ENCODE measurements at places on chromosomes 6 and 20. TPM values are rescaled to one million over a fixed set of nuclear protein-coding genes. Genes with fewer than 3 reads are reported as not detected.

Gene SGK1
- 120 TPM for total RNA-seq

Gene MLN
- not detected for total RNA-seq

Gene EMILIN3
- total RNA-seq, result 0.11 TPM

Gene EYS
- total RNA-seq, result not detected

GRCh38 chr6:134830194-134830593 lies 119.7 kb downstream of the ALDH8A1 start:
- no peaks in the 10 kb centered on the region for H3K27me3 ChIP-seq
- DNase-seq, result no peak
- H3K4me1 ChIP-seq, result no peaks in the 10 kb centered on the region

GRCh38 chr6:39843305-39844020 lies 51.3 kb downstream of the DAAM2 start:
- no peaks in the 10 kb centered on the region for H3K4me1 ChIP-seq
- H3K27ac ChIP-seq, result no peak overlapping the region
- no peaks in the 10 kb centered on the region for H3K27me3 ChIP-seq
- no peak overlapping the region for H3K4me3 ChIP-seq

- H3K27me3 ChIP-seq, result no peaks in the 10 kb centered on the region
- no peak overlapping the region for H3K27ac ChIP-seq
- no peak for DNase-seq
- no peak overlapping the region for H3K4me3 ChIP-seq
- H3K36me3 ChIP-seq, result no peaks in the 10 kb centered on the region
These were observed 215.2 kb upstream of the ARID1B start for GRCh38 chr6:156562019-156562418.

DNA sequence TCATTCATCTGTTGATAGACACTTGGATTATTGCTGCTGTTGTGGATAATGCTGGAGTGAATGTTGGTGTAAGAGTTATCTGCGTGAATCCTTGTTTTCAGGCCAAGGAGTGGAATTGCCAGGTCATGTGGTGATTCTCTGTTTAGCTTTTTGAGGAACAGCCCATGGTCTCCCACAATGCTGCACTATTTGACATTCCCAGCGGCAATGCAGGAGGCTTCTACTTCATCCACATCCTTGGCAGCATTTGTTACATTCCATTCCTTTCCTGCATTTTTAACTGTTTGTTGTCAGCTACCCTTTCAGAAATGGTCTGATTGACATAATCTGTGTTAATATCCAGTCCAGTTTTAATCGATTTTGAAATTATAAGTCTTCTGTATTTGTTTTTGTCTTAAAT lies 51.7 kb upstream of the CLDN20 start:
- H3K4me3 ChIP-seq, result no peak overlapping the region
- H3K27me3 ChIP-seq, result peaks cover 2% of the 10 kb centered on the region
- H3K27ac ChIP-seq, result no peak overlapping the region
- DNase-seq, result no peak
- H3K4me1 ChIP-seq, result no peaks in the 10 kb centered on the region

Gene NEURL2
- total RNA-seq, result 1.5 TPM

Gene RIMS1
- total RNA-seq, result not detected

- H3K4me3 ChIP-seq, result no peak overlapping the region
- H3K27me3 ChIP-seq, result peaks cover 11% of the 10 kb centered on the region
- DNase-seq, result no peak
These were observed 32.5 kb upstream of the MAS1L start for GRCh38 chr6:29520232-29520631.

GRCh38 chr20:23130622-23131140 lies 44.6 kb upstream of the CD93 start:
- no peak for DNase-seq
- no peaks in the 10 kb centered on the region for H3K27me3 ChIP-seq
- no peak overlapping the region for H3K4me3 ChIP-seq
- peaks cover 24% of the 10 kb centered on the region for H3K4me1 ChIP-seq
- no peak overlapping the region for H3K27ac ChIP-seq
- H3K36me3 ChIP-seq, result no peaks in the 10 kb centered on the region

GRCh38 chr20:3710011-3710466 lies 2.4 kb downstream of the SIGLEC1 start:
- no peaks in the 10 kb centered on the region for H3K27me3 ChIP-seq
- no peak overlapping the region for H3K4me3 ChIP-seq
- H3K4me1 ChIP-seq, result peaks cover 5% of the 10 kb centered on the region
- no peak for DNase-seq
- H3K36me3 ChIP-seq, result no peaks in the 10 kb centered on the region

- no peaks in the 10 kb centered on the region for H3K4me1 ChIP-seq
- no peaks in the 10 kb centered on the region for H3K27me3 ChIP-seq
- no peak for DNase-seq
- no peak overlapping the region for H3K4me3 ChIP-seq
These were observed 377.7 kb downstream of the PLCB1 start for GRCh38 chr20:8509809-8510208.

DNA sequence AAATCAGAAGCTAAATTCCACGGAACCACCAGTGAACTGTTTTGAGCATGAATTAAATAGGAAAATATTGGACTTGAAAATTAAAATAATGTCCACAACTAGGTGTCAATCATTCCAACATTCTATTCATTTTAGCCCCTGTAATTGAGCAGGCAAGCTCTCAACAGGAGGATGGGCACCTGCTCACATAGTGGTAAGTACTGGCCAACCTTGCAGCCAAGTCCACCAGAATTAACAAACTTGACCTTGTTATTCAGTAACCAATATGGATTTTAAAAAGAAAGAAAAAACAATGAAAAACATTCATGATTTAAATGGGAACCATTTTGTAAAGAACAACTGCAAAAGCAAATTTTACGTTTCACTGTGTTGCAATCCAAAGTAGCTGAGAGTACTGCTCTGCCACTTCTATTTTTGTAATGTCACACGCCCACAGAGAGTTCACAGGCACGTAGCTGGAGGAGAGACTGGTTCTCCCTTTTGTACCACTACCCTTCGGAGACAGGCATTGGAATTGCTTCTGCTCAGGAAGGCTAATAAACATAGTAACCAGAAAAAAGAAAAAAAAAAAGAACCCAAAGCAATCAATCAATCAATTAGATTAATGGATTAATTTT lies 75.2 kb upstream of the F13A1 start:
- no peak overlapping the region for H3K27ac ChIP-seq
- no peak for DNase-seq
- no peaks in the 10 kb centered on the region for H3K27me3 ChIP-seq
- no peaks in the 10 kb centered on the region for H3K36me3 ChIP-seq
- no peak overlapping the region for H3K4me3 ChIP-seq
- H3K4me1 ChIP-seq, result peaks cover 3% of the 10 kb centered on the region

DNA sequence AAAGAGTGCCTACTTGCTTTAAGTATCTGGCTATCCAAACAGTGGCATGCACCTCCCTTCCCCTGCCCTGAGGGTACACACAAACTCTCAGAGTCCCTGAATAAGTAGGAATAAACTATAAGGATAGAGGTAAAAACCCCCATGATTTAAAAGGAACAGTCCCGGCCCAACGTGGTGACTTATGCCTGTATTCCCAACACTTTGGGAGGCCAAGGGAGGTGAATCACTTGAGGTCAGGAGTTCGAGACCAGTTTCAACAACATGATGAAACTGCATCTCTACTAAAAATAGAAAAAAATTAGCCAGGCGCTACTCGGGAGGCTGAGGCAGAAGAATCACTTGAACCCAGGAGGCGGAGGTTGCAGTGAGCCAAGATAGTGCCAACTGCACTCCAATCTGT lies 22.2 kb downstream of the SAMHD1 start:
- H3K36me3 ChIP-seq, result peaks cover 89% of the 10 kb centered on the region
- H3K27ac ChIP-seq, result peak overlapping the region; percentile 66
- no peak overlapping the region for H3K4me3 ChIP-seq
- DNase-seq, result no peak
- H3K27me3 ChIP-seq, result no peaks in the 10 kb centered on the region

DNA sequence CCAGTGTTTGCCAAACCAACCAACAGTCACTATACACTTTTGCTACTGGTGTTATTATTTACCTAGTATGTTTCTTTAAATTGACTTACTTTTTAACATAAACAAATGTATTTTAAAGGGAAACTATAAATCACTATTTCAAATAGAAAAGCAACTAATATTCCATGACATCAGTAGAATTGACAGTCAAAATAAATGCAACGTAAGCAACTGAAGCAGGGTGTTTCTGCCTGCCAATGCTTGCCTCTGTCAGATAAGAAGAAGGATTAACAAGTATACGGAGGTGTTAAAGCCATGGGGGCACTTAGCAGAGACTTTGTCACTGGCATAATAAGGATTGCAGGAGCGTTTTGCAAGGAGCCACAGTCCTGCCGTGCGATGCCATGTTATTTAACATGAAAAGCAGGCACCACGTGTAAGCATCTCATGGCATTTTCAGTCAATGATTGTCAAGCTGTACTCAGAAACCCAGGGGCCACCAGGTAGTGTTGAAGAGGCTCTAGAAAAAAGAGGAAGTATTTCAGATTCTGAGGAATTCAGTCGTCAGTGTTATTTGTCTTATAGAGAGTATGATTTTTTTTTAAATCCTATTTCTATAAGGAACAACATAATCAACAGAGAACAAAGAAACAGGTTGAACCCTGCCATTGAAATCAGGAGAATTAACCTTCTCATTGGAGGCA lies 131.7 kb downstream of the BFSP1 start:
- H3K27ac ChIP-seq, result no peak overlapping the region
- no peak overlapping the region for H3K4me3 ChIP-seq
- no peak for DNase-seq
- H3K4me1 ChIP-seq, result no peaks in the 10 kb centered on the region
- H3K36me3 ChIP-seq, result no peaks in the 10 kb centered on the region

Gene TTBK1
- total RNA-seq, result not detected

- no peaks in the 10 kb centered on the region for H3K4me1 ChIP-seq
- H3K27me3 ChIP-seq, result peaks cover 16% of the 10 kb centered on the region
- H3K4me3 ChIP-seq, result no peak overlapping the region
- no peaks in the 10 kb centered on the region for H3K36me3 ChIP-seq
- DNase-seq, result no peak
- no peak overlapping the region for H3K27ac ChIP-seq
These were observed 15.4 kb downstream of the POPDC3 start for GRCh38 chr6:105164418-105164817.

Gene GSTA1
- not detected for total RNA-seq

- no peaks in the 10 kb centered on the region for H3K36me3 ChIP-seq
- H3K4me1 ChIP-seq, result peaks cover 5% of the 10 kb centered on the region
- no peak within 1 kb of the TSS for H3K4me3 ChIP-seq
- H3K27ac ChIP-seq, result no peak within 1 kb of the TSS
These were observed at the start of gene PTGIS for GRCh38 chr20:49567421-49568277. PTGIS (minus strand) TSS chr20:49568137; CDS start chr20:49568116, 21 bp downstream.

Gene TBC1D22B
- total RNA-seq, result 5.9 TPM

GRCh38 chr6:95578106-95578410 lies 723 bp downstream of the MANEA start:
- peaks cover 11% of the 10 kb centered on the region for H3K4me1 ChIP-seq
- no peaks in the 10 kb centered on the region for H3K36me3 ChIP-seq
- H3K4me3 ChIP-seq, result peak overlapping the region; percentile 91
- peak overlapping the region; percentile 76 for H3K27ac ChIP-seq
- no peak for DNase-seq

- peaks cover 8% of the 10 kb centered on the region for H3K4me1 ChIP-seq
- H3K27me3 ChIP-seq, result no peaks in the 10 kb centered on the region
- peaks cover 26% of the 10 kb centered on the region for H3K36me3 ChIP-seq
These were observed 90.0 kb downstream of the RREB1 start for GRCh38 chr6:7197747-7198146.

DNA sequence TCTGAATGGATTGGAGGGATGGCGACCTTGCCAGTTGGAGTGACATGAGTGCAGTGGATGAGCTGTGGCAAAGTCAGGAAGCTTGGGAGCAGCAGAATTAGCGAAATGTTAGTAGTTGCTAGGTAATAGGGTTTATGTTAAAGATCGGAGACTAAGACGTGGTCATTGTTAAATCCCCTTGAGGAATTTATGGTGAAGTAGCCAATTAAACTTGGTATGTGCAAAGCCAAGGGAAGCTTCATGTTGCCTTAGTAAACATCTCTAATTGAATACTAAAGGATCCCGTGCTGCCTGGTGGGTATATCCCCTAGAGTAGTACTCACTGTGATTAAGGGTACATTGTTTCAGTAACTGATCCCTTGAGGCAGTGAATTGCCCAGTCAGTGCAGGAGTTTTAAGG lies 106.0 kb downstream of the PRIM2 start:
- no peak for DNase-seq
- H3K36me3 ChIP-seq, result peaks cover 3% of the 10 kb centered on the region
- no peaks in the 10 kb centered on the region for H3K4me1 ChIP-seq
- no peaks in the 10 kb centered on the region for H3K27me3 ChIP-seq

- H3K4me3 ChIP-seq, result no peak overlapping the region
- no peaks in the 10 kb centered on the region for H3K4me1 ChIP-seq
- no peak overlapping the region for H3K27ac ChIP-seq
- no peak for DNase-seq
These were observed 151.7 kb upstream of the AKAP12 start for GRCh38 chr6:151087861-151088598.

Gene XKR7
- total RNA-seq, result not detected

Gene TFAP2A
- not detected for total RNA-seq

DNA sequence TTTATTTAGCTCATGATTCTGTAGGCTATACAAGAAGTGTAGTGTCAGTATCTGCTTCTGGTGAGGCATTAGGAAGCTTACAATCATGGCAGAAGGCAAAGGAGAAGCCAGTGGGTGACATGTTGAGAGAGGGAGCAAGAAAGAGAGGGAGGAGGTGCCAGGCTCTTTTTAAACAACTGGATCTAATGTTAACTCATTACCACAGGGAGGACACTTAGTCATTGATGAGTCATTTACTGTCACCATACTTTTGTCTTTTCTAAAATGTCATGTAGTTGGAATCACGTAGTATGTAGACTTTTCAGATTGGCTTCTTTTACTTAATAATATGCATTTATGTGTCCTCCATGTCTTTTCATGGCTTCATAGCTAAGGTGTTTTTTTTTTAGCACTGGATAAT lies 58.1 kb downstream of the NUS1 start:
- no peak overlapping the region for H3K4me3 ChIP-seq
- H3K4me1 ChIP-seq, result no peaks in the 10 kb centered on the region
- no peak overlapping the region for H3K27ac ChIP-seq
- H3K36me3 ChIP-seq, result no peaks in the 10 kb centered on the region

- peaks cover 15% of the 10 kb centered on the region for H3K4me1 ChIP-seq
- H3K27me3 ChIP-seq, result no peaks in the 10 kb centered on the region
- H3K4me3 ChIP-seq, result no peak overlapping the region
- H3K27ac ChIP-seq, result no peak overlapping the region
- no peaks in the 10 kb centered on the region for H3K36me3 ChIP-seq
- peak; percentile 11 for DNase-seq
These were observed 31.9 kb downstream of the NSFL1C start for GRCh38 chr20:1434571-1435336.

GRCh38 chr20:10359621-10360040 lies 74.4 kb downstream of the MKKS start:
- no peaks in the 10 kb centered on the region for H3K36me3 ChIP-seq
- no peak overlapping the region for H3K27ac ChIP-seq
- no peaks in the 10 kb centered on the region for H3K4me1 ChIP-seq
- no peaks in the 10 kb centered on the region for H3K27me3 ChIP-seq

GRCh38 chr6:20893412-20893811 lies 359.2 kb downstream of the CDKAL1 start:
- H3K27me3 ChIP-seq, result no peaks in the 10 kb centered on the region
- no peaks in the 10 kb centered on the region for H3K36me3 ChIP-seq
- no peak overlapping the region for H3K4me3 ChIP-seq
- H3K4me1 ChIP-seq, result no peaks in the 10 kb centered on the region
- H3K27ac ChIP-seq, result no peak overlapping the region

Gene ZNF165
- total RNA-seq, result 5.1 TPM

Gene OVOL2
- not detected for total RNA-seq
